ENCODE measurements at places on chromosomes 3 and 15.

DNA sequence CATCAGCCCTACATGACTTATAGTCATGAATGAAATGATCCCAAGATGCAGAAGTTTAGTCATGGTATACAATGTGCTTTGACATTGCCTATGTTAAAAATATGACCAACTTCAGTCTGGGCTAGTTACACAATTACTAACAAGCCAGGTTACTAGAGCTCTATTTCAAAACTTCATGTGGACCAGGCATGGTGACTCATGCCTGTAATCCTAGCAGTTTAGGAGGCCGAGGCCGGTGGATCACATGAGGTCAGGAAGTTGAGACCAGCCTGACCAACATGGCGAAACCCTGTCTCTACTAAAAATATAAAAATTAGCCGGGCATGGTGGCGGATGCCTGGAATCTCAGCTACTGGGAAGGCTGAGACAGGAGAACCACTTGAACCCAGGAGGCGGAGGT, 613.0 kb downstream of the CADM2 start:
- no peak for DNase-seq

- DNase-seq: no peak
Measured at GRCh38 chr3:20683910-20684309, 497.9 kb upstream of the SGO1 start.

- no peak for DNase-seq
Measured at GRCh38 chr3:171680726-171681411, 129.4 kb downstream of the PLD1 start.

DNA sequence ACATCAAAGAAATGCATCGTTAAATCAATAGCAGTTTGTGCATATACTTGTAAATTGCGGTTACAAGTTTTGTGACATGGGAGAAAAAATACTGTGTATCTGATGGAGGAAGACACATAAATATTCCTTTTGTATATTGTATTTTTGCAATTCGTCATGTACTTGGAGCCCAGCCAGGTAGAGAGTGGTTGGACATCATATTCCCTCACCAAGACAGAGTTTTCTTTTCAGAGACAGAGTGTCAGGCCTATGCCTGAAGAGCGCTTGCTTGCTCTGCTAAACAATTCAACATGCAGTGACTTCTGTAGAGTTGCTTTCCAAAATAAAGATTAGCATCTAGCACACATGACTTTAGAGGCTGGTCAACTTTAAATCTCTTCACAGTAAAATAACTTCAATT, 24.8 kb upstream of the MEIS2 start:
- no peak for DNase-seq

GRCh38 chr3:197828-198491, 1.4 kb downstream of the CHL1 start:
- no peak for DNase-seq

GRCh38 chr3:186589121-186589520, 18.6 kb downstream of the DNAJB11 start:
- DNase-seq: no peak

DNA sequence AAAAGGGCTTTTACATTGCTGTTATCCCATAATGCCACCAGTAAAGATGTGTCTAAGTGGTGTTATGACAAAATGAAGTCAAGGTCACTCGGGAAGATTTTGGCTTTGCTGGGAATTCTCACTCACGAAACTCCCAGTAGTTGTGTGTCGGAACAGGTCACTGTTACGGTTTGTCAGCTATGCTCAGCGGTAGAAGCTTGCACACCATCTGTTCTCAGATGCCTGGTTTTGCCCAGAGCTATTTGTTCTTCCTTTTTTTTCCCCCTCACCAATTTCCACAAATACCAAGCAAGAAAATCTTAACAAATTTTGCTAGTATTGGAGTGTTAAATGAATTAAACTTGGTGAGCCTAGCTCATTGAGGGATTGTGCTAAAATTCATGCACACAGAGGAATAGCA, 915.1 kb downstream of the MCTP2 start:
- DNase-seq: no peak

DNA sequence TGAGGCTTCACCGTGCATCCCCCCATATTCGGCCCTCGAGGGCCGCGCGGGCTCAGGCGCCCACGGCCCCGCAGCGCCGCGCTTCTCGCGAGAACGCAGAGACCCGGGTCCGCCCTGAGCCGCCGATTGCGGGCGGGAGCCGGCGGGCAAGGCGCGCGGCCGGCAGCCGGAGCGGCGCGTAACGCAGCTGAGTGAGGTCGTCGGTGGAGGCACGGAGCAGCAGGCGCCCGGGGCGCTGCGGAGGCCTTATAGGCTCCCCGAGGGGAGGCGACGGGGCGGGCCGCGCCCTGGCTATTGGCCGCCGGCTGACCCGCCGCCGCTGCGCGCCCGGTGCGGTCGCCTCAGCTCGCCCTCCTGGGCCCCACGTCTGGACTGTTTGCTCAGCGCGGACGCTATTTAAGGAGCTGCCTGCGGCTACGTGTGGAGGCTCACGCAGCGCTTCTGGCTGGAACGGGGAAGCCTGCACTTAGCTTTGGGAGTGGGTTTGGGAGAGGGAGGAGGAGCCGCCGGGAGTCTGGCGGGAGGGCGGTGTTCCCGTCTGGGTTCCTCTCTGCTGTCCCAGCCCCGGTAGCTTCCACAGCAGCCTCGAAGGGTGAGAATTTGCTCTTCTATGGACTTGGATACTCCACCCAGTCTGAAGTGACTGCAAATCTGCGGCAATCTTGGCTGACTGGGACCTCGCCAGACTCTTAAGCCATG, at the start of gene PLOD2:
Gene PLOD2 (minus strand): TSS at position 221 of the 699 bp plus-strand sequence. CDS start 195 bp downstream, at position 26.
- DNase-seq: no peak

GRCh38 chr3:177713928-177714900, 516.9 kb upstream of the TBL1XR1 start:
- no peak for DNase-seq

DNA sequence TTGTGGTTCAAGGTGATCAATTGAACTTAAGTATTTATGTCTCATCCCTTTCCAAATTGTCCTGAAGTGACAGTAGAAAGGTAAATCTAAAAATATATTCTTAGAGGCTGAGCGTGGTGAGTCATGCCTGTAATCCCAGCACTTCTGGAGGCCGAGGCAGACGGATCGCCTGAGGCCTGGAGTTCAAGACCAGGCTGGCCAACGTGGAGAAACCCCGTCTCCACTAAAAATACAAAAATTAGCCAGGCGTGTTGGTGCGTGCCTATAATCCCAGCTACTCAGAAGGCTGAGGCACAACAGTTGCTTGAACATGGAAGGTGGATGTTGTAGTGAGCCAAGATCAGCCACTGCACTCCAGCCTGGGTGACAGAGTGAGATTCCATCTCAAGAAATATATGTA, 226.6 kb downstream of the DPH6 start:
- DNase-seq: no peak

GRCh38 chr3:100402256-100402655, 917 bp downstream of the LNP1 start:
- DNase-seq: no peak

- no peak for DNase-seq
Measured at GRCh38 chr3:111282024-111282423, 210.4 kb downstream of the NECTIN3 start.

GRCh38 chr15:32982001-32982400, 212.5 kb downstream of the FMN1 start:
- no peak for DNase-seq

GRCh38 chr3:81394651-81395524, 366.6 kb downstream of the GBE1 start:
- no peak for DNase-seq

- peak; percentile 18 for DNase-seq
Measured at GRCh38 chr3:10223676-10224639, 24.3 kb upstream of the TATDN2 start.

- DNase-seq: no peak
Measured at GRCh38 chr15:100753503-100753902, 126.1 kb upstream of the ALDH1A3 start.

DNA sequence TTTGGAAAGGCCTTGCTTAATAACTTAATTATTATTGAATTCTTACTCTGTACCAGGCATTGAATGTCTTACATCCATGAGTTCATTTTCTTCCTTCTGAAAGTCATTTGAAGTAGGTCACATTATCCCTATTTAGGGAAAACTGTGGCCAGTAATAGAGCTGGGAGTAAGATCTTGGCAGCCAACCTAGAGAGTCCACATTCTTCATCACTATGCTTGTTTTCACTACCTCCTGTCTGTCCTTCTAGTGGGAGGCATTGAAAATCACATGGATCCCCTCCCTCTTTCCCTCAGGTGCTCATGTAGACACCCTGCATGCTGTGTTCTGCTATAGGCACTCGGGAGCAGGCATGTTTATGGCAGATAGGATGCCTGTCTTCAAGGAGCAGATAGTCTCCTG, 154.9 kb downstream of the EBLN2 start:
- no peak for DNase-seq

DNA sequence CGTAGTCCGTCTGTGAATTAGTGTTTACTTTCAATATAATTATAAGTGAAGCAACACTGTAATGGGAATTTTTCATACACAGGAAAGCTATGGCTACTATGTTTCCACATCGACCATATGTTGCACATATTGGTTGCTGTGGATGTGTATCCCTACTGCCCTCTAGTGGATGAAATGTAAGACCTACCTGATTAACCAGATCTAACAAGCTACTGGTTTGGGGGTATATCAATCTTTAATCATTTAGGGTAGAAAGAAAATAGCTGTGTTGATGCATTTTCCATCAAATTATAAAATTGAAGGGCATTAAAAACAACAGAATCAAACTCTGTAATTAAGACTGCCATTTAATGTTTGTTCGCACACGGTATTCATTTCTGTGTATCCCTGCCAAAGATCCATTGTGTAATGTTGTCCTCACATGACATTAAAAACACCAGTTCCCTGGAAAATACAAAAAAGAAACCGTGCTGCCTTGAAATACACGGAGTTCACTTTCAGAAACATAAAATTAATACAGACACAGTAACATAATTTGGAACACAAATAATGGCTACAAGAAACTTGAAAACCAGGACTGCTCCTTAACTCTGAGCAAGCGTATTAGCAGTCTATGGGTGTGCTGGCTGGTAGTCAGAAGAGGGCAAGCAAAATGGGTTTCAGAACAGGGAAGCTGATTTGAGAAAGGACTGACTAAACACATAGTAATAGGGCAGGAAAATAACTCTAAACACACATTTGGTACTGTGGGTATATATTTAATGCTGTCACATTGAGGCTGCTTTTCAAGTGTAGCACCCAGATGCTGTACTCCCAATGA, 125.1 kb downstream of the TIGIT start:
- DNase-seq: no peak

- DNase-seq: no peak
Measured at GRCh38 chr3:3097958-3098357, 12.2 kb downstream of the IL5RA start.

DNA sequence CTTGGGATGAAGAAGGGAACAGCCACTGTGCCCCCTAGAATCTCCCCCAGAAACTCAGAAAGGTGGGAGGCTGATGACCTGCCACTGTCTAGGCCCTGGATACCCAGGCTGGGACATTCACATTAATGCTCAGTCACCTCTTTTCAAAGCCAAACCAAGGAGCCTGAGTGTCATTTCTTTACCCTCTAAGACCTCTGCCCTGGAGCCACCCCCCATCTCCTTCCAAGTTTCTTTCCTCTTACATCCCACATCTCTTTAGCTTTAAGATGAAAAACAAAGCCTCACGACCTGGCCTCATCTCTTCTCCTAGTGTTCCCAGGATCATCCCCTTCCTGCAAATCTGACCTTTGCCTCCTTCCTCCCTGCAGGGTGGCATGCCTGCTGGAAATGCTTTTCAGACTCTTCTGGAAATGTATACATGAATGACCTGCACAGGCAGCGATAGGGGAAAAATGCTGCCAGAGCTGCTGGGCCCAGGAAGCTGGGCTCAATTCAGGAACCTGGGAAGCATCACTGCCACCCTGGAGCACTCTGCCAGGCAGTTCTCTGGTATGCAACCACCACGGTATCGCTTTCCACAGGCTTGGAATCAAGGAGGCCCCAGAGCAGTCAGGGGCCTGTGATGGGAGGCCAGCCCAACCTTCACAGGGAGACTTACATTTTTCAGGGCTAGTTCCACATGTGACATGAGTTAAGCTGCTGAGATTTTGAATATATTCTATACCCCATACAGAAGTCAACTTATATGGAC, 67.6 kb downstream of the DAPK2 start:
- no peak for DNase-seq

DNA sequence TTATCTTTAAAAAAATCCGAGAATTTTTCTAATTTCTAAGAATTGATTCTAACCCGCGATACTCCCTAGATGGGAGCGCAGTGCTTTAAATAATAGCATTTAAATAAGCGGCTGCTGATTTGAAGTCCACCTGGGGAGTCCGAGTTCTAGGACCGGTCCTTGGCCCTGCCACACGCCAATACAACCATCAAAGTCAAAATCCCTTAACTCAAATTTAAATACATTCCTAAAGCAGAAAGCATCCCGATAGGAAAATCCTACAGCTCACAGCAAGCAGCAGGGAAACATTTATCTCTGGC, 508 bp upstream of the ECT2 start:
- DNase-seq: no peak

GRCh38 chr3:43707998-43708397, 17.3 kb downstream of the ABHD5 start:
- no peak for DNase-seq

DNA sequence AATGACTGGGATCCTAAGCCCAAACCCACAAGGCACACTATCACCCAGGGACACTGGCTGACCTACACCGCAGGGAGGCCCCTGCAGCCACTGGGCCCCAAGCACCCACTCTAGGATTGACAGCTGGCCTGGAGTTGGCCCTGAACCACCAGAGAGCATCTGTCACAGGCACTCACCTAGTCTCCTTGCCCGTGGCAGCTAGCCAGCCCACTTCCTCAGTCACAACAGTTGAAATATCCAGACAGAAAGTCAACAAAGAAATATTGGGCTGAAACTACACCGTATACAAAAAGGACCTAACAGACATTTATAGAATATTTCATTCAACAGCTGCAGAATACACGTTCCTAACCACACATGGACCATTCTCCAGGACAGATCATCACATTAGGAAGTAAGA, 5.2 kb upstream of the SPINK8 start:
- DNase-seq: no peak

All from effector CD4-positive, alpha-beta T cell (primary cell).